ENCODE measurements at places on chromosomes 6 and 20. TPM values are rescaled to one million over a fixed set of nuclear protein-coding genes. Genes with fewer than 3 reads are reported as not detected.

GRCh38 chr20:44981736-44982406 lies 15.6 kb downstream of the STK4 start:
- no peak for ATAC-seq

- peak; percentile 11 for ATAC-seq
Measured at GRCh38 chr6:44806656-44807055, 419.1 kb downstream of the CDC5L start.

- no peak for ATAC-seq
Measured at GRCh38 chr20:51409192-51409880, 133.2 kb downstream of the NFATC2 start.

GRCh38 chr20:34627458-34627857 lies 49.4 kb downstream of the PIGU start:
- no peak for ATAC-seq

GRCh38 chr6:147060636-147061035 lies 143.6 kb upstream of the STXBP5 start:
- no peak for ATAC-seq

The CCN2 gene
- 2.5 TPM for total RNA-seq

The SEL1L2 gene
- total RNA-seq = not detected

The CHRNA4 gene
- total RNA-seq = 1.4 TPM

The PRL gene
- total RNA-seq = not detected

The BEND6 gene
- 35.5 TPM for total RNA-seq

The TGM3 gene
- 0.17 TPM for total RNA-seq

Data from motor neuron (in vitro differentiated cells).